HS-27A (cell line): ENCODE measurements at places on chromosomes 11 and 22.

DNA sequence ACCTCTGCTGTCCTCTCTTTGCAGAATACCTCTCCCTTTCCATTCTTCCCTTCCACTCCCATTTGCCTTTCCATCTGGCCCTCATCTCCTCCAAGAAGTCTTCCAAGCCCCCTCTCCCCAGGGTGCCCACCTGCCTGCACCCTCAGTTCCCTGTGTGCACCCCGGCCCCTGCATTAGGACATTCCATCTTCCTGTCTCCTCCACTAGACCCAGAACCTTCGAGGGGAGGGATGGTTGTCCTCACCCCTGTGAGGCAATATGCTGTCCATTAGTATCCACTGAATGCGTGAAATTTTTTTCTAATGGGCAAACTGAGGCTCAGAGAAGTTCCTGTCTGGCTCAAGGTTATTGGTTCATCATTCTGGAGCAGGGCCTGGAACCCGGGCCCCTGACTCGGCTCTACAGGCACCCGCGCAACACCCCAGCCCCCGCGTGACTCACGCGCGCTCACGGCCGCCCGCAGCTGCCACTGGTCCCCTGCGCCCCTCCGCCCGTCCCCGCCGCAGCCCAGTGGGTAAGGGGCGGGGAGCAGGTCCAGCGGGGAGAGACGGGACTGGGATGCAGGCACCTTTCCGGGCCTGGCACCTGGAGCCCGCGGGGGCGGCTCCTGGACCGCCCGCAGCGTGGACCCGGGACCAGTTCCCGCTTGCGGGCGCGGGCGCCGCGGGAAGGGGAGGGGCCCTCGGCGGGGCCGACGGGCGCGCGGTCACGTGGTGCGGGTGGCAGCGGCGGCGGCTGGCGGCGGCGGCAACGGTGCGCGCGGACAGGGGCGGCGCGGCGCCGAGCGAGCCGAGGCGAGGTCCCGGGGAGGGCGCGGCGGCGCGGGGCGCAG, 7.0 kb downstream of the SEPTIN3 start:
- DNase-seq: no peak

GRCh38 chr22:17855572-17856290, 81.5 kb upstream of the BID start:
- no peak for DNase-seq

GRCh38 chr11:72924568-72925190, 110.5 kb downstream of the ATG16L2 start:
- DNase-seq: peak; percentile 23

DNA sequence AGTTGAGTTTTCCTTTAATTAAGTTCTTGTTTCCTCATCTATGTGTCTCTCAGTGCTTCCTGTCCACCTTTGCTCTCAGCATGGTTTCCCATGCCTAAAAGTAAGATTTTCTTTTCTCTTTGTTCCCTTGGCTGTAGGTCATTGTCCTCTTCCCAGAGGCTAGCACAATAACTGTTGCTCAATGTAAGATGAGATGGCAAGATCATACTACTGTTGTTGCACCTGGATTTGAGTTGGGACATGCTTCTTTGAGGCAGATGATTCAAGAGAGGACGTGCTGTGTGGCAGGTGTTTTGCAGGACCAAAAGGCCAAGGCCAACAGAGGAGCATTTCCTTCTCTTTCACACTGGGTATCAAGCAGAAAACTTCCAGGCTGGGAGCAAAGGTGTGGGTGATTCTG, 11.3 kb upstream of the NELL1 start:
- no peak for DNase-seq

DNA sequence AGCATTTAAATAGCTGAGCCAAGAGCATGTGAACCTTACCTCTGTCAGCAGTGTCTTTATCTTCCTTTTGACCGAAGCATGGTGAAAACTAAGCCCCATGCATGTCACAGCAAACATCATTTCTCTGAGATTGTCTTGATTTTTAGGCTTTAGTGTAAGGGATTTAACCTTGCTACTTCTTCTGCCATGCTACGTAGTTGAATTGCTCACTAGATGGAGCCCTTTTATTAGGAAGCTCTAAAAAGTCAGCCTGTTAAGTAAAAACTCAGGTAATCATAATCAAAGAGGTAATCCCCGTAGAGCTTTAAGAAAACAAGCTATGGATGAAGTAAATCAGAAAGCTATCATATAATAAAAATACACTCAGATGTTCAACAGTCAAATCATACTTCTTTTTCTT, 149.5 kb downstream of the PGR start:
- DNase-seq: no peak

DNA sequence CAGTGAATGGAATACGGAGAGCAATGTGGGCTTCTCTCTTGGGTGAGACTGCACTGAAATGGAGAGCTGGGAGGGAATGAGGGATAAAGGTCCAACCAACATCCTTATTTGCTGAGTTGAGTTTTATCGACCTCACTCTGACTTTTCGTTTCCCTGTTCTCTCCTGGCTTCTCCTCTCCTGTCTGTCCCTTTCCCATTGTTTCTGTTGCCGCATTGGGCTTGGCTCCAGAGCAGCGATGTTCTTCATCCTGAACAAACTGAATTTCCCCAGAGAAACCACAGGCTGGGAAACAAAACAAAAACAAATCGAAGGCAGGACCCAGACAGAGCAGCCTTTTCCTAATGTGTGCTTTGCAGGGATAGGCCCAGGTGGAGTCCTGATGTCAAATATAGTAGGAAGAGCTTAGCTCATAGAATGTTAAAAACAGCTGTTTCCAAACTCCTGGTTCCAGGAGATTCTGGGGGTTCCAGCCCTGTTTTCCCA, 30.0 kb downstream of the MOV10L1 start:
- DNase-seq: no peak

DNA sequence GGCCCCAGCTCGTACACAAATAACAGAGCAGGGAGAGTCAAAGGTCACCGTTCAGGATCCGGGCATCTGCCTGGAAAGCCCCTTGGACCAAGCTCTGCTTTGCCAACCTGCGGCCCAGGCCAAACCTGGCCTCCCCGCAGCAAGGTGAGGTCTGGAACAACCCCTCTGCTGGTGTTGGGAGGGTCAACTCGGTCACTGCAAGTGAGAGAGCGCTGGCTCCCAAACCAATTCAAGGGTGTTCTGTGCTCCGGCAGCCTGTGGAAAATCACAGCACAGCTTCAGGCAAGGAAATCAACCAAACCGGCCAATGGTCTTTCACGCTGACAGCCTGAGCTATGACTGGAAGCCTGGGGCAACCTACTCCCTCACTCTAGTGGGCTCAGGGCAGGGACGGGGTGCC, 63.4 kb downstream of the MYH9 start:
- no peak for DNase-seq

DNA sequence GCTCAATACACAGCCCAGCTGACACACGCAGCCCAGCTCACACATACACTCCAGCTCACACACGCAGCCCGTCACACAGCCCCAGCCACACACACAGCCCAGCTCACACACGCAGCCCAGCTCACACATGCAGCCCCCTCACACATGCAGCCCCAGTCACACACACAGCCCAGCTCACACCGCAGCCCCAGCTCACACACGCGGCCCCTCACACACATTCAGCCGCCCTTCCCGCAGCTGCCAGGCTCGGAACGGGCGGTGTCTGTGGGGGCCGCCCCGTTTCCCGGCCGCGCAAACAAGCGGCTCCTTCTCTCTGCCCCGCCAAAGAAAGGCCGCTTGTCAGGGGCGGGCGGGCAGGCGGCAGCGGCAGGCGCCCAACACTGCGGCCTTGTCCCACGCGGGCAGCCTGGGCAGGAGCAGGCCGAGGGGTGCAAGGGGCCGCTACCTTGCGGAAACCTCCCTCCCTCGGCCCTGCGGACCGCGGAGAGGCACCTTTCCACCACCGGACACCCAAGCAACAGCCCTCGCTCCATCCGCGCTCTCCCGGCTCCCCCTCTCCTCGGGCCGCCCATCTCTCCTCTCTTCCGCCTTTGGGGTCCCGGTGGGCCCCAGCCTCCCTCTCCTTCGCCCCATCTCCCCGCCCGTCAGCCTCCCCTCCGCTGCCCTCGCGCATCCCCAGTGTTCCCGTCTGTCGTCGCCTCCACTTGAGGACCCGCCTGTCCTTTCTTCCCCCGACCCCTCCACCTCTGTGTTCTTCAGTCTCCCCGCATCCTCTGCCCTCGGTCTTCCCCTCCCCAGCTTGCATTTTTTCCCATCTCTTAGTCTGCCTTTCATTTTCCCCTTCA, 2.2 kb downstream of the PHLDB1 start:
- no peak for DNase-seq

GRCh38 chr11:46725338-46726205, 6.6 kb downstream of the F2 start:
- no peak for DNase-seq

GRCh38 chr11:117239295-117239694, 6.8 kb downstream of the RNF214 start:
- DNase-seq: no peak

GRCh38 chr11:45150301-45150700, 3.9 kb downstream of the PRDM11 start:
- DNase-seq: no peak

GRCh38 chr22:29167032-29167911, 38.4 kb upstream of the EMID1 start:
- no peak for DNase-seq

DNA sequence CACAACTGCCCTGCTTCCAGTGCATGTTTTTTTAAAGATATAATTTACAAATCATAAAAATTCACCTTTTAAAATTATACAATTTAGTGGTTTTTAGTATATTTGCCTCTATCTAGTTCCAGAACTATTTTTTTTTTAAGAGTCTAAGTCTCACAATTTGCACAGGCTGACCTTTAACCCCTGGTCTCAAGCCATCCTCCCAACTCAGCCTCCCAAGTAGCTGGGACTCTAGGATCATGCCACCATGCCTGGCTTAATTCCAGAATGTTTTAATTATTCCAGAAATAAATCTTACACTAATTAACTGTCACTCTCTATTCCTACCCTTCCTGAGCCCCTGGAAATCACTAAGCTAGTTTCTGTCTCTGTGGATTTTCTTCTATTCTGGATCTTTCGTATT, 1.4 kb upstream of the ARCN1 start:
- DNase-seq: no peak

- no peak for DNase-seq
Measured at GRCh38 chr11:93591247-93591898, 48.2 kb upstream of the SMCO4 start.

GRCh38 chr11:115706626-115707135, 202.5 kb upstream of the CADM1 start:
- DNase-seq: no peak

DNA sequence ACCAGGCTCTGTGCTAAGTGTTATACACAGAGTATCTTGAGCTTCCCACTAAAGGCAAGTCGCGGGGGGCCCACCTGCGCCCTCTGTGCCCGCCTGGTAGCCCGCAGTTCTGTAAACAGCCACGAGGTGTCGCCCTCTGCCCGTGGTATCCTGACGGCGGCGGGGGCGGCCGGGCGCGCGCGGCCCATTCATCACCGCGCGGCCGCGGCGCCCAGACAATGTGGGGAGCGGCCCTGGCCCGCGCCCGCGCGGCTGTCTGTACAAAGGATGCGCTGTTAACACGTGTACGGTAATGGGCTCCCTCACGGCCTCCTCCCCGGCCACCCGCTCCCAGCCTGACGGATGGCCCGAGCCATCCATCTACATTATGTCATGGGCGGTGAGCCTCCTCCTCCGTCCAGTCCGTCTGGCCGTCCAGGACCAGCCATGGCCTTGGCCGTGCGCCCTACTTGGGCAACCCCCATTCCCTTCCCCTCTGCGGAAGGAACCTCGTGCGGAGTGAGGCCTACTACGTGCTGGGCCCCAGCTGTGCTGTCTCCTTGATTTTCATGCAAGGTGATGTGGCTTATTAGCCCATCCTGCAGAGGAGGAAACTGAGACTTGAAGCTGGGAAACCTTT, 99.4 kb downstream of the MIAT start:
- DNase-seq: no peak

GRCh38 chr11:23973244-23973643, 523.6 kb upstream of the LUZP2 start:
- no peak for DNase-seq

DNA sequence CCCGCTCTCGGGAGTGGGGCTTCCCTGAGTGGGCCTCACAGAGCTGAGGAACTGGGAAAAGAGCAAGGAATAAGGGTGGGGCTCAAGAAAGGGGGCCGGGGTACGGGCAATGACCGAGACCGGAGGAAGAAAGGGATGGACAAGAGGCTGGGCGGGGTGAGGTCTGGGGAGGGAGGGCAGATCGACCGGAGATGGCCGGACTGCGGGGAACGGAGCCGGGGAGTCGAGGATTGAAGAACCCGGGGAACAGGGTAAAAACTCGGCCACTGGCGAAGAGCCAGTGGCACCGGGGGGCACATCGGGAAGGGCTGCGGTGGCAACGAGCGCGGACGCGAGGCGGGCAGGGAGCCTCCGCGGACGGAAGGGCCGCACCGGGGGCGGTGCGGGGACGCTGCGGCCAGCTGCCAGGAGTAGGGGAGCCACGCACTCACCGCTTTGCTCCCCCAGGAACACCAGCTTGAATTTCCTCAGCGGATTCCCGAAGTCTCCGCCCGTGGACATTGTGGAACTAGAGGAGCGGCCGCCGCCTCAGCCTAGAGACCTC, 667 bp downstream of the RAB6A start:
- DNase-seq: no peak

DNA sequence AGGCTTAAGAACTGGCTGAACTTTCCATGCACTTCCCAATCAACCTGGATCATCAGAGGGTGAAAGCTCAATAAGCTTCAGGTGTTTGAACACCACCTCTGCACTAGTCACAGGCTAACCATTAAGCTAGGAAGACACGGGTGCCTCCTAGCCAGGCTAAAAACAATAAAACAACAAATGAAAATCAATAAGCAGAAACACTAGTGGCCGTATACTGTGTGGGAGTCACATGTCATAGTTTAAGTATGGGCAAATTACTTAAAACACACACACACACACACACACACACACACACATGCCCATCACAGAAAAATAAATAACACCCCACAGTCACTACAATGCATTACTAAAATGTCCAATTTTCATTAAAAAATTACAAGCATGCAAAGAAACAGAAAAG, 85.2 kb downstream of the APOL5 start:
- no peak for DNase-seq

- no peak for DNase-seq
Measured at GRCh38 chr22:40196628-40197360, 19.1 kb downstream of the TNRC6B start.

DNA sequence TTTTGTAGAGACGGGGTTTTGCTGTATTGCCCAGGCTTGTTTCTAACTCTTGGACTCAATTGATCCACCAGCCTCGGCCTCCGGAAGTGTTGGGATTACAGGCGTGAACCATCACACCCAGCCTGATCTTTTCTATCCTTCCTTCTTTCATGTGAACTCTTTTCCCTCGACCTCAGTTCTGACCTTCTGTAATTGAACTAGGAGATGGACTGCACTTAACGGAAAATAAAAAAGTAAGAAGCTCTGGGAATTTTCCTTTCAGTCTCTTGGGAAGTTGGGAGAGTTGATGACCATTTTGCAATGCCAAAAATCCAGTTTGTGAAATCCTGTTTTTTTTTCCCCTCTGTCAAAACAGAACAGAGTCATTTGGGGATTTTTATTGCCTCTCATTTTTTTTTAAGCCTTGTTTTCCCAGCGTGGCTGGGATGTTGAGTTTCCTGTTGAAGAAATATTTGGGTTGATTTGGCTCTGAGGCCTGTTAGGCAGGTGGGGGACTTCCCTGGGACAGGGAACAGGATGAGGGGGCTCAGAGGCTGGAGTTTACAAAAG, 26.9 kb upstream of the CYB5R3 start:
- DNase-seq: no peak
